A549 treated with CORT108297 at 1 μM for 4 hours (cell line): ENCODE measurements at places on chromosomes 2 and 18. TPM values are rescaled to one million over a fixed set of nuclear protein-coding genes. Genes with fewer than 3 reads are reported as not detected.

CCDC121 gene
- 3.6 to 4.3 TPM (median 4.0 TPM) in 5 replicates for total RNA-seq

PLEKHH2 gene
- 0.74 to 1.2 TPM (median 1.1 TPM) in 5 replicates for total RNA-seq

WIPF1 gene
- total RNA-seq, result 16.9 to 26.7 TPM (median 22.5 TPM) in 5 replicates

CEP192 gene
- total RNA-seq, result 6.9 to 9.2 TPM (median 8.6 TPM) in 5 replicates

SMYD1 gene
- not detected in 5 replicates for total RNA-seq

SKOR2 gene
- not detected in 5 replicates for total RNA-seq

INPP5D gene
- total RNA-seq, result 0.29 to 0.60 TPM (median 0.45 TPM) in 5 replicates

SPATS2L gene
- 122 to 135 TPM (median 132 TPM) in 5 replicates for total RNA-seq

MRO gene
- 0.05 to 0.10 TPM (median 0.08 TPM) in 5 replicates for total RNA-seq

COL3A1 gene
- 0.10 to 0.27 TPM (median 0.26 TPM) in 5 replicates for total RNA-seq

CCDC85A gene
- total RNA-seq, result 0.08 to 0.20 TPM (median 0.16 TPM) in 5 replicates

POTEI gene
- total RNA-seq, result 0.01 TPM in 2 of 5 replicates, not detected in the others

RUFY4 gene
- not detected in 5 replicates for total RNA-seq

TDRD15 gene
- not detected in 5 replicates for total RNA-seq

ZDBF2 gene
- total RNA-seq, result 0.74 to 1.5 TPM (median 1.2 TPM) in 5 replicates

NDC80 gene
- total RNA-seq, result 10.7 to 17.3 TPM (median 12.9 TPM) in 5 replicates

FBXO15 gene
- total RNA-seq, result 0.58 to 1.2 TPM (median 0.96 TPM) in 5 replicates

AOX1 gene
- 2.8 to 4.2 TPM (median 3.5 TPM) in 5 replicates for total RNA-seq

DYTN gene
- total RNA-seq, result not detected in 5 replicates

RGPD8 gene
- total RNA-seq, result 2.5 to 3.4 TPM (median 3.2 TPM) in 5 replicates

MBOAT2 gene
- total RNA-seq, result 25.9 to 38.6 TPM (median 31.9 TPM) in 5 replicates

DHRS9 gene
- total RNA-seq, result 2.4 to 3.4 TPM (median 2.8 TPM) in 5 replicates

KRTCAP3 gene
- total RNA-seq, result 0.17 to 0.76 TPM (median 0.62 TPM) in 5 replicates

MARCHF4 gene
- total RNA-seq, result 40.0 to 54.4 TPM (median 45.6 TPM) in 5 replicates

NMUR1 gene
- total RNA-seq, result 0.03 TPM in 1 of 5 replicates, not detected in the others

SP3 gene
- total RNA-seq, result 33.8 to 49.5 TPM (median 38.3 TPM) in 5 replicates

GCFC2 gene
- total RNA-seq, result 14.8 to 18.9 TPM (median 17.5 TPM) in 5 replicates

ARHGAP28 gene
- 0.07 to 0.13 TPM (median 0.12 TPM) in 3 of 5 replicates, not detected in the others for total RNA-seq

FRZB gene
- 0.03 to 0.15 TPM (median 0.06 TPM) in 4 of 5 replicates, not detected in the other for total RNA-seq

LAMA1 gene
- 0.03 to 0.17 TPM (median 0.07 TPM) in 5 replicates for total RNA-seq

SLC11A1 gene
- total RNA-seq, result 0.15 to 0.41 TPM (median 0.28 TPM) in 5 replicates

ELOA2 gene
- total RNA-seq, result not detected in 5 replicates

GLI2 gene
- total RNA-seq, result 17.1 to 28.0 TPM (median 24.1 TPM) in 5 replicates

HOXD1 gene
- total RNA-seq, result 0.16 to 0.32 TPM (median 0.18 TPM) in 5 replicates

WNT10A gene
- total RNA-seq, result 0.05 to 0.18 TPM (median 0.07 TPM) in 5 replicates

WDSUB1 gene
- total RNA-seq, result 7.7 to 8.5 TPM (median 8.4 TPM) in 5 replicates

NCKAP5 gene
- 0.80 to 1.2 TPM (median 0.93 TPM) in 5 replicates for total RNA-seq

CXCR1 gene
- total RNA-seq, result not detected in 5 replicates

ZNF513 gene
- 11.0 to 15.5 TPM (median 14.5 TPM) in 5 replicates for total RNA-seq

PSMD1 gene
- 107 to 118 TPM (median 111 TPM) in 5 replicates for total RNA-seq
